ENCODE measurements at places on chromosomes 7 and 10.
A peak's percentile ranks its signal among the peaks of the same experiment; 100 is the strongest.

DNA sequence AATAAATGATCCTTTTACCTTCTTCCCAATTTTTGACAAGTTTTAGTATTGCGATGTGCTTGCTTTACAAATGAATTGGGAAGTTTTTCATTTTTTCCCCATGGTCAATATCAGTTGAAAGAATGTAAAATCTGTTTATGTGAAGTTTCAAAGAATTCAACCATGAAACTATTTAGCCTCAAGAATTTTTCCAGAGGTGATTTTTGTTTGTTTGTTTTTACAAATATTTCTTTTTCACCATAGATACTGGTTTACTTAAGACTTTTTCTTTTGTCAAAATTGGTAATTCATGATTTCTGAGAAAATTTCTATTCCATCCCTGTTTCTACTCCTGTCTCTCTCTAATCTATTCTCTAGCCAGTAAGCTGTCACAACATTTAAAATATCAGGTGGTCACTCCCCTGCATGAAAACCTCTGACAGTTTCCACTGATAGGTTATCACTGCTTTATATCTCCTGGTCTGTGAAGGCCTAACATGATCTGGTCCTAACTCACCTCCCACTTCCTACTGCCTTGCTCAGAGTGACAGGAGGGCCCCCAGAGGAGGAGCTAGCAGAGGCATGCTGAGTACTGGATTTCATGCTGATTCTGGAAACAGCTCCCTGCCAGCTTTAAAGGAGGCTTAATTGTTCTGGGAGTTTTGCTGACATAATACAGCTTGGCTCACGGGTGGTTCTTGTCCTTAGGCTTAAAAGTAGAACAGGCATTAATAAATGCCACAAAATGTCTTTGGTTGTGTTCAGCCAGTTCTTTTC lies 7.6 kb upstream of the ARMS2 start:
- DNase-seq = no peak

DNA sequence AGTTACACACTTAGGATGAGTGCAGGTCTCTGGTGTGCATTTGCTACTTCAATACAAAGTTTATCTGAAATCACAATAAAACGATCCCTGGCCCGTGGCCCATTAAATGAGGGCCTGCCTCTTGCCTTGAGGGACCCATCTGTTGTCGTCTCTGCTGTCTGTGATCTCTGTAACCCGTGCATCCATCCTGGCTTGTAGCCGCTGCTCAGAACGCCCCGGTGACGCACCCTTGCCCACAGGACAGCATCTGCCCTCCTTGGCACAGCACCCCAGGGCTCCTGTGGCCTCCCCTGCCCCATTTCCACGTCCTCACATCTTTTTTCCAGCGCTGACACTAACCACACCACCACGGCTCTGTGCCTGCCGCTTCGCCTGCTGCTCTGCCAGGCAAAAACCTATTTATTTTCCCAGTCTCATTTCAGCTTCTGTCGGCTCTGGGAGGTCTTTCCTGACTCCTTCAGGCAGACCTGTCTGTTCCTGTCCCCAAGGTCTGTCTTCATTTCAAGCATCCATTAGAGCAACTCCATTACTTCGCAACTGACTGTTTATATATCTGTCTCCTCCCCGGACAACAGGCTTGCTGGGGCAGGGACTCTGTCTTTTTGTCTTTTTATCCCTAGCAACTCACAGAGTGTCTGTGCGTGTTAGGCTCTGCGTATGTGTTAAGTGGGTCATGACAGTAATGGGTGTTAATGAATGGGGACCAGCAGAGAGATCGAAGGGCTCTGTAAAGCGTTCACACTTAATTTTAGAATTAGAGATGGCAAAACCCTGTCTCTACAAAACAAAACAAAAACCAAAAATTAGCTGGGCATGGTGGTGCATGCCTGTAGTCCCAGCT lies 16.4 kb downstream of the CARD11 start:
- no peak for DNase-seq

GRCh38 chr10:69360485-69361302 lies 56.0 kb downstream of the TACR2 start:
- no peak for DNase-seq

DNA sequence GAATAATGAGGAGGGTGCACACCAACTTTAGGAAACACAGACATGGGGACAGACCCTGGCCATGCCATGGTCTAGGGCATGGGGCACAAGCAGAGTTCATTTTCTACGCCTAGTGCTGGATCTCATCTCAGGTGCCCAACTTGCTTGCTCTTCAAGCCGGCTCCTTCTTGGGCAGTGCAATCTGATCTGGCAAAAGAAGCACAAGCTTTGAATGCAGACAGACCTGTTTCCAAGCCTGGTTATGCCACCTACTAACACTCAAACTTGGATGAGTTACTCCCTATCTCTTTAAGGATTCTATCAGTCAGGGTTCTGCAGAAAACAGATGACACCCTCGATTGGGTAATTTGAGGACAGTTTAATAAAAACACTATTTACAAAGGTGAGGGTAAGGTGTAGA lies 34.9 kb upstream of the WAPL start:
- no peak for DNase-seq

GRCh38 chr7:91249506-91250233 lies 14.6 kb upstream of the FZD1 start:
- DNase-seq = no peak

- no peak for DNase-seq
Observed at GRCh38 chr7:137538361-137538762, 194.8 kb upstream of the PTN start.

DNA sequence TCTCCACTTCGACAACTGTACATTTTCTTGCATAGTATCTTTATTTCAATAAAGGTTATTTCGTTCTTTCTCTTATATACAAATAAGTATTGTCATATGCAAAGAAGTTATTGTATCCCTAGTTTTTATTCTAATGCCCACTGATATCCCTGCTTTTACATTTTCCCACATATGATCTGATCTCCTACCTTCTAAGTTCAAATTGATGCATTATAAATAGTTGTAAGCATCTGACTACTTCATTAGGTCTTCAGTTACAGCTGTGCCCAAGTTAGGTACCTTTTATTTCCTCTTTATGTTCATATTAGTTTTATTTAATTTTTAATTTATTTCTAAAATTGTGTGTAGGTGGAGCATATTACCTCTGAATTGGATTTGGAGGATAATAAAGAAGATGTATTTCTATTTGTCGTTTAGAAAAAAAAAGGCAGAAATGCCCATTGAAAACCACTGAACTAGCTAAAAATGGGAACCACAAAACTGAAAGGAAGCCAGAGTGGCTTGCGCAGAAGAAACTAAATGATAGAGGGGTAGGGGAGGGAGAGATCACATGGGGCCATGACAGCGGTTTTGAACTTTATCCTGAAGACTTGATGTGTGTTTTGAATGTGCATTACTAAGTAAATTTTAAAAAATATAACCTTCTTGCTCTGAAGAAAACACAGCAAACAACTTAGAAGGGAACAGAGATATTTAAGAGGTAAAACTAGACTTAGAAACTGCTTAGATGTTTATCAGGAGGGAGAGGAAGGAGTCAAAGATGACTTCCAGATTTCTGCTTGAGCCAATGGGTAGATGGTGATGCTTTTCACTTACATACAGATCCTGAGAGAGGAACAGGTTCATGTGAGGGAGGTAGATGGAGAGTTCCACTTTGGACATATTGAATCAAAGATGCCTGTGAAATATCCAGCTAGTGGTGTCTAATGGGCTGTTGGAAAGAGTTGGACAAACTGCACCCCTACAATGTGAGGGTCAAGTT lies 9.3 kb upstream of the ZC3HAV1L start:
- no peak for DNase-seq

- DNase-seq = no peak
Observed at GRCh38 chr10:78290131-78290750, 256.6 kb downstream of the RPS24 start.

GRCh38 chr7:99108613-99109012 lies 35.3 kb downstream of the SMURF1 start:
- DNase-seq = no peak

DNA sequence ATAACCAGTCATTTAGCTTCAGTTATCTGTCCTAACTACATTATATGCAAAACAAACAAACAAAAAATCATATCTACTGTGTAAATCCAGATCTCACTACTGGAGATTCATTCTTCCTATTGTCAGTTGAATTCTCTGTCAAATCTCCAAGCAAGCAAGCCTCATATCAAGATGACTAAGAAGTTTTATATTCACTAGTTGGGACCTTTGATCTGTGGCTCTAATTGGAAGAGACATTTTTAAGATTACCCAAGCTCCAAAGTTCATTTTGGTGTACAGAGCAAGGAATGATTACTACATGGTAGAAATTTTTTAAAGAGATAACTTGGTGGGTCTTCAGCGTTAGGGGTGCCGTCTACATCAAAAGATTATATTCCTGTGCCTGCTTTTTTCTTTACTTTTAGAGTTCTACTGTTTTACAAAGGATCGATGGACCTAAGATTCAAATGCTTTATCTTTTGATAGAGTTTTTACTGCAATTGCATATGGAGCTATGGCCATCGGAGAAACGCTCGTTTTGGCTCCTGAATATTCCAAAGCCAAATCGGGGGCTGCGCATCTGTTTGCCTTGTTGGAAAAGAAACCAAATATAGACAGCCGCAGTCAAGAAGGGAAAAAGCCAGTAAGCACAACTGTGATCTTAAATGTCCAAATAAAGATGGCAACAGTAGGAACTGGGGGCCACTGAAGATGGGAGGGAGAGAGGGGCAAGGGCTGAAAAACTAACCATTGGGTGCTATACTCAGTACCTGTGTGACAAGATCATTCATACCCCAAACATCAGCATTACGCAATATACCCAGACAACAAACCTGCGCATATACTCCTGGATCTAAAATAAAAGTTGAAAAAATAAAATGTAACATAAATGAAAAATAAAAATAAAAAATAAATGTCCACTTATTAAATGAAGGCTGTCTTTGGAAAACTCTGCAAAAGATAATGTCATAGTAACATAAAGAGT lies 47.9 kb downstream of the SP8 start:
- DNase-seq = no peak

- DNase-seq = peak; percentile 45
Observed at GRCh38 chr7:100629117-100629716, 12.1 kb downstream of the TFR2 start.

- no peak for DNase-seq
Observed at GRCh38 chr7:67773081-67773480, 776.4 kb downstream of the TYW1 start.

- DNase-seq = no peak
Observed at GRCh38 chr10:34462993-34463392, 352.1 kb downstream of the PARD3 start.

DNA sequence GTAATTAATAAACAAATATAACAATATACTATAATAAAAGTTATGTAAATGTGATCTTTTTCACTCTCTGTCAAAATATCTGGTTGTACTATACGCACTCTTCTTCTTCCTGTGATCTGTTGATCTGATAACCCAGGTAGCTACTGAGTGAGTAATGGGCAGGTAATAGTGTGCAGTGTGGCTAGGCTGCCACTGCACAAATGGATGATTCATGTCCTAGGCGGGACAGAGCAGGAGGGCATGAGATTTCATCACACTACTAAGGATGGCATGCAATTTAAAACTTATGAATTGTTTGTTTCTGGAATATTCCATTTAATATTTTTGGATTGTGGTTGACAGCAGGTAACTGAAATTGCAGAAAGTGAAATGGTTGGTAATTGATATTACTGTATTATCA lies 44.5 kb downstream of the TAS2R16 start:
- DNase-seq = no peak

DNA sequence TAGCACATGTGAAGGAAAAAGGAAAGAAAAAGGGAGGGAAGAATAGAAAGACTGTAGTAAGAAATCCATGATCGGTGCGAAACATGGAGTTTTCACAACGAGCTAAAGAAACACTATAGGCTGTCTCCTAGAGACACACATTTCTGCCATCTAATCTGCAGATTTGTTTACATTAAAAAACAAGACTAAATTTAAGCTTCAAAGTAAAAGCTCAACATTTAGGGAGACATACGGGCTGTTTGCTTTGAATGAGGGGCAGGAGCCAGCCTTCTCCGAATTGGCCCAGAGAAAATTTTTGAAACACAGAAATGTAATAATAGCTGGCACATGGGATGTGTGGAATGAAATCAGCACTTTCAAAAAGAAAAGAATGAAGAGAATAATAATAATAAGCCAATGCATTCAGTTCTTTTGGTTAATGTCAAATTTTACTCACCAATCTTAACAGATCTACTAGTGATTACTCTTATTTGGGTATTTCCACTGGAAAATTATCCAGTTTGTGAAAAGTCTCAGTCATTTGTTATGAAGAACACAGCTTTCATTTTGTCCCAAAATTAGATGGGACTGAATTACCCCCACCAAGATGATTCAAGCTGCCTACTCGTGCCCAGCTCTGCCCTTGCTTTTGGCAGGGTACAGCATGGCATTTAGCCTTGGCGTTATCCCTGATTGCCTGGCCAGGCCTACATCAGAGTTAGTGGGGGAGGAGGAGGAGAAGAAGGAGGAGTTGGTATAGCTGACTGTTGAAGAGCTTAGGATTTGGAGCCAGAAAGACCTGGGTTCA lies 47.1 kb downstream of the MTURN start:
- DNase-seq = no peak

DNA sequence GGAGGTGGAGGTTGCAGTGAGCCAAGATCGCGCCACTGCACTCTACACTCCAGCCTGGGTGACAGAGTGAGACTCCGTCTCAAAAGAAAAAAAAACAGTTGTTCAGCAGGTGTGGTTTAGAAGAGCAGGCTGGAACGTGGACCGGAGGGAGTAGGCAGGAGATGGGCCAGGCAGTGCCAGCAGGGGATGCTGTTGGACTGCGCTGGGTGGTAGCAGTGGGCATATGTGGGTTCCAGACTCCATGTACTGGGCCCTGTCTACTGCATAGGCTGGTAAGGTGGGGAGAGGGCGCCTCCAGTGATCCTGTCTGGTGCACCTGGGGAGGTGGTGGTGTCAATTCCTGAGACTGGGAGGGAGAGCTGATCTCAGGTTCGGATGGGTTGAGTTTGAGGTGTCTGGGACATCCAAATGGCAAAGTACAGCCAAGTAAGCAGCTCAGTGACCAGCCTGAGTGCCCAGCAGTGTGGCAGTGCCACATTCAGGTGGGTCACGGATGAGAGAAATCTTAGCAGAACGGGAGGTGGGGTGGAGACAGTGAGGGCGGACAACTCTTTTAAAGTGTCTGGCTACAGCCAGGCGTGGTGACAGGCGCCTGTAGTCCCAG lies 25.9 kb downstream of the SFXN4 start:
- peak; percentile 41 for DNase-seq

DNA sequence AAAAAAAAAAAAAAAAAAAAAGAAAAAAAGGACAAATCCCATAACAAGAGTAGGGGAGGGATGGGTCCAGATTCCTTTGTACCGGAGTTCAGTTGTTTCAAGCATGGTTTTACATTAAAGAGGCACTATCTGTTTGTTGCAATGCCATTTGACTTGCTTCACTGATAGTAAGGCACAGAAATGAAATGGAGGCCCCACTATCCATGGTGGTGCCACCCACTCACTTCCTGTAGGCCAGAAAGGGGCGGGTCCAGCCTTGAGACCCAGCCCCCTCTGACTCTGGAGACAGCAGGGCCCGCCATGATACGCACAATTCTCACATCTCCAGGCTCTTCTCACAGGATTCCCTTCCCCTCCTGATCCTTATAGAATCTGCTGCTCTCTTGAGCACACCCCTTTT lies 100.0 kb downstream of the CLEC2L start:
- DNase-seq = no peak

DNA sequence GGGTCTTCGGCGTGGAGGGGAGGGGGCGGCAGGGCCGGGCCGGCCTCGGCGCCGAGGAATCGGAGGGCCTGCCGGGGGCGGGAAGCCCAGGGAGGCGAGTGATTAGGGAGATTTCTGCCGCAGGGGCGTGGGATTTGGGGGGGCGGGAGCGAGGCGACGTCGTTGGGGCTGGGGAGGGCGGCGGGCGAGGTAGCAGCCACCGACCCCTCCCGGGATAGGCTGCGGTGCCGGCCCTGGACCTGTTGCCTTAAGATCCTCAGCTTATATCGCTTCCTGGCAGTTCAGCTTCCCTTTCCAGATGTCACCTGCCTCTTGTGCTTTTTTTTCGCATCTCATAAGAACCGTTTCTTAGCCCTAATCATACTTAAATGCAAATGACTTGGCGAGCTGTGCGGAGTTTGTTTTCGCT lies 655 bp downstream of the LMTK2 start:
- DNase-seq = peak; percentile 8
